ENCODE measurements at places on chromosomes 11 and 22.

GRCh38 chr11:127138613-127139012, 138.0 kb upstream of the KIRREL3 start:
- DNase-seq = no peak

GRCh38 chr11:36151933-36152580, 137.2 kb downstream of the COMMD9 start:
- no peak for DNase-seq

GRCh38 chr11:65658174-65659021, 4.3 kb downstream of the RELA start:
- no peak for DNase-seq

- DNase-seq = no peak
Observed at GRCh38 chr22:41352058-41352457, 29.7 kb upstream of the TEF start.

Measured in activated naive CD4-positive, alpha-beta T cell (primary cell).